ENCODE measurements at places on chromosomes 12 and 14. TPM values are rescaled to one million over a fixed set of nuclear protein-coding genes. Genes with fewer than 3 reads are reported as not detected.

DNA sequence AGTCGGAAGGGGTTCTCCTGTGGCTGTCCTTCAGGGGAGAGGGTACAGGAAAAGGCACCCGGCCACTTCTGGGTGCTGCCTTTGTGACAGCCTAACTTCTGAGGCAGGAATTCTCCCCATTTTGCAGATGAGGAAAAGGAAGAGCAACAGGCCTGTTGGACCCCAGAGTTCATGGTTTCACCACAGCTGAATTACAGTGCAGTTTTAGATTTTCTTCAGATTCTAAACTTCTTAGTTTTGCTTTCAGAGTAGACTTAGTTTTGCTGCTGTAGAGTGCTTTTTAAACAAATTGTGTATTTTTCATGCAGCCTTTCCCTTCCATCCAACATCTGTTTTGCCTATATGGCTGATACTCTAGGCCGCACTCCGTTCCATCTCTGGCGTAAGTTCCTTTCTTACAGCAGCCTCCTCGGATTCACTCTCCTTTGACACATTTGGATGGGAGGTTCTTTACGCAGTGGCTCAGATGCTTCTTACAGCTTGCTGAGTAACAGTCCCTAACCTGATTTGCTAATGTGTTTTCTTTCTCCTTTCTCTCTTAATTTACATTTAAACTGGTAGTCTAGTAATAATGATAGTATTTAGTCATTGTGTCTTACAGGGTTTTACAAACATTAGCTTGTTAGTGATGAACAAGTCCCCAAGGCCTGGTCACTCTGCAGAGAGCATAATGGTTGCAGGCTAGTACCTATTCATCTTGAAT lies 7.8 kb downstream of the TRAF3 start:
- no peak for DNase-seq

DNA sequence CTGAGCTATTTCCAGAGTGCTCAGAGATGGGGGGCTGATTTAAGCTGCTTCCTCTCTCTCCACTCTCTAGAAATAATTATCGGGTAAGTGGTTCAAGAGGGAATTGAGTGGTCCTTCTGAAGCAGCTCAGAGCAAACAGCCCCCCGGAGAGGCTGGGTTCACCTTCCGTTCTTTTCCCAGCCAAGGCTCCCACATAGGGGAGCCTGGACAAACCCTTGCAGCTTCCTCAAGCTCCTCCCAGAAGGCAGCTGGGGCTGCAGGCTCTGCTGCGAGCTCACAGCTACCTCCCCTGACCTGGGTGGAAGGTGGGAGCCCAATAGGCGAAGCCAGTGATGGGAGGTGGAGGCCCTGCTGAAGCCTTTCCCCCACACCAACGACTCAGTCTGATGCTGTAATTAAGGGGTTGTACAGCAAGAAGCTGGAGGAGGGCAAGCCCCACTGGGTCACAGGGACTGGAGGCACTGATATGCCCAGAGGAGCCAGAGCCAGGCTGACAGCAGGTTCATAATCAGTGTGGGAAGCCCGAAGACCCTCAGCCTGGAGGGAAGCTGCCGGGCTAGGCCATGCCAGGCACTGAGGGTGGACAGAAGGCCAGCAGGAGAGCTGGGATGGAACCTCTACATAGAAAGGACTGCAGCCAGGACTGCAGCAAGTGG lies 52.4 kb downstream of the ARL6IP4 start:
- no peak for DNase-seq

- no peak for DNase-seq
Measured at GRCh38 chr12:62860501-62861411, 74.2 kb downstream of the PPM1H start.

Gene ANKRD33
- total RNA-seq: not detected

GRCh38 chr12:109170324-109170723 lies 53.9 kb downstream of the ACACB start:
- DNase-seq: no peak

Data from upper lobe of left lung (tissue), 6 donors.